ENCODE measurements at places on chromosomes 1 and 21. TPM values are rescaled to one million over a fixed set of nuclear protein-coding genes. Genes with fewer than 3 reads are reported as not detected.

DNA sequence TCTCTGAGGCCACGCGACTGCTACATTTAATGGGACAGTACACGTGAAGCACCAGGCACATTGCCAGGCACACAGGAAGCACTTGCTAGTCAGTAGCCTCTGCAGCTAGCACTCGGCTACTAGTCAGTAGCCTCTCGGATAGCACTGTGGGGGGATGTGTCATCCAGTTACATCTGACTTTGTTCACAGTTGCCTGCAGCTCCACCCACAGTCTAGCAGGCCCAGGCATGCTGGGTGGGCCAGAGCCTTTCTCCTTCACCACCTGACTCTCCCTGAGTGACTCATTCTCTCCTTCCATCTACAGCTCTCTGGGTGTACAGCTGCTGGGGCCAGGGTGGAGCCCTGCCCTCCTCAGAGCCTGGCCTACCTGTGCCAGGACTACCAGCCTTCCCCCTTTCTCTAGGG, 51.5 kb downstream of the PTPRF start:
- H3K27ac ChIP-seq: no peak overlapping the region
- no peaks in the 10 kb centered on the region for H3K27me3 ChIP-seq
- peaks cover 17% of the 10 kb centered on the region for H3K36me3 ChIP-seq
- DNase-seq: no peak
- H3K4me1 ChIP-seq: no peaks in the 10 kb centered on the region
- H3K4me3 ChIP-seq: no peak overlapping the region

The PLA2G2D gene
- not detected for total RNA-seq

GRCh38 chr1:115790356-115790755, 21.8 kb upstream of the CASQ2 start:
- H3K4me1 ChIP-seq: peaks cover 30% of the 10 kb centered on the region
- H3K36me3 ChIP-seq: peaks cover 16% of the 10 kb centered on the region
- DNase-seq: no peak
- no peaks in the 10 kb centered on the region for H3K27me3 ChIP-seq
- no peak overlapping the region for H3K4me3 ChIP-seq

The CNKSR1 gene
- total RNA-seq: 20.5 TPM

DNA sequence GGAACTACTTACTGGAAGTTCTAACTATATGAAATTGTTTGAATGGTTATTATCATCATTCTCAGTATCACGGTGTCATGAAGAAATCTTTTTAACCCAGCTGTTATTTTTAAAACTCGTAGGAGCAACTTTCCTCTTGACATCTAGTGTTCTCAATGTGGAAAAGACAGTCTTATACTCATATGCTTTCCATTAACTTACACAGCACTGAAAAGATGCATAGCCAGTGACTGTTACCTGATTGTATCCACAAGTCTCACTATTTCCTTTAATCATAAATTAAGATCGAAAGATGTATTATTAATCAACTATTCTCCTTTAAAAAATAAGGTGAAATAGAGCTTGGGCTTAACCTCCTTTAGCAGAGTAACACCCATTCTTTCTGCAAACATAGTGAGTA, 59.7 kb upstream of the TNFSF4 start:
- DNase-seq: no peak
- H3K27me3 ChIP-seq: no peaks in the 10 kb centered on the region
- no peak overlapping the region for H3K27ac ChIP-seq
- H3K4me1 ChIP-seq: peaks cover 4% of the 10 kb centered on the region
- no peak overlapping the region for H3K4me3 ChIP-seq

The ARHGAP29 gene
- total RNA-seq: 4.4 TPM

GRCh38 chr1:118116401-118116800, 68.6 kb downstream of the SPAG17 start:
- no peak overlapping the region for H3K27ac ChIP-seq
- H3K4me1 ChIP-seq: peaks cover 17% of the 10 kb centered on the region
- DNase-seq: no peak
- H3K36me3 ChIP-seq: no peaks in the 10 kb centered on the region

GRCh38 chr1:247747616-247748015, 325 bp downstream of the OR14A2 start:
- H3K27me3 ChIP-seq: no peaks in the 10 kb centered on the region
- H3K4me3 ChIP-seq: no peak overlapping the region
- no peak overlapping the region for H3K27ac ChIP-seq

The ETV3L gene
- total RNA-seq: 0.25 TPM

DNA sequence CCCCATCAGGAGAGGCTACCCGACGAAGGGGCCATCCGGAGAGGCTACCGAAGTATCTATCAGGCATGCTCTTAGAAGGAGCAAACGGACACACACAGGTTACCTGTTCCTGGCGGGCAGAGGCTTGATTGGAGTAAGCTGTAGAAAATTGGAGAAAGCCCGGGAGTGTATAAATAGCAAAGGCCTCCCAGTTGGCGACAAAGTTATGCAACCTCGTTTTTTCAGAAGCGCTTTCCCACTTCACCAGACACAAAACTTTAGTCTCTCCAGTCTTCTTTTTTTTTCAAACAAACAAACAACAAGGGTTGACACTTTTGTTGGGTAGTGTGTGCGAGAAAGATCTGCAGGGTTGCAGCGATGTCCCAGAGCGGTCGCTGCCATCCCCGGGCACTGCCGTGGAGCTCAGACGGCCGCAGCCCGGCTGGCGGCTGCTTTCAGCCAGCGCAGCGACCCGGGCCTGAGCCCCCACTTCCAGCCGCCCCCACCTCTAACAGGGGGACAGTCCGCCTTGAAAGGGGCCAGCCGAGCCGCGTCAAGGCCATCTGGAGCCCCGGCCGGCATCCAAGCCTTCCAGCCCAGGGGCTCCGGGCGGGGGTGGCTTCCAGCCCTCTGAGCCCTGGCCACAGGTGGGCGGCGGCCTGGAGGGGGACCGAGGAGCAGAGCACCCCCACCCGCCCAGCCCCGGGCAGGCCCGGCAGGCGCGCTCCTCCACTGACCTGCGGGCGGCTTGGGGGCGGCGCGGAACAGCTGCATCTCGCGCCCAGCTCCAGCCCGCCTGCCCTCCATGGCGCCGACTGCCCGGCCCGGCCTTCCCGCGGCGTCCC, 616 bp downstream of the MCOLN3 start:
- DNase-seq: peak; percentile 51
- no peaks in the 10 kb centered on the region for H3K36me3 ChIP-seq
- H3K4me3 ChIP-seq: peak overlapping the region; percentile 68
- H3K27me3 ChIP-seq: peaks cover 57% of the 10 kb centered on the region
- H3K27ac ChIP-seq: no peak overlapping the region
- H3K4me1 ChIP-seq: peaks cover 30% of the 10 kb centered on the region

The OR2T33 gene
- not detected for total RNA-seq

DNA sequence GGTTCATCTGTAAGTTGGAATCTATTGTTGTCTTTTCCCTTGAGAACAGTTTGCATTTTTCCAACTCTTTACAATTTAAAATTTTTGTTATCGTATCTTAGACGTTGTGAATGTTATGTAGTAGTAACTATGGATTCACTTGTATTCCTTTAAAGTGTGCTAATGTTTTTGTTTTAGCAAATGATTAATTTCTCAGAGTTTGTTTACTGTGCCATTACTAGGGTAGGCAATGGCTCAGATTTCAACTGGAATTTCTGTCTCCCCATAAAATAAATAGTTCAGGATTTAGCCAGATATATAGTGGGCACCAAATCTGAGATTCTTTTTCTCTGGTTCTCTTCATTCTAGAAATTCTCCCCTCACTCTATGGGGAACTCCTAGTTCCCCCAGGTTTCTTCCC, 896.5 kb downstream of the PLA2G4A start:
- no peak for DNase-seq
- no peak overlapping the region for H3K4me3 ChIP-seq
- no peaks in the 10 kb centered on the region for H3K4me1 ChIP-seq
- H3K27me3 ChIP-seq: no peaks in the 10 kb centered on the region

GRCh38 chr1:47507144-47507543, 69.3 kb downstream of the FOXD2 start:
- no peak for DNase-seq
- H3K27me3 ChIP-seq: peaks cover 82% of the 10 kb centered on the region
- H3K36me3 ChIP-seq: no peaks in the 10 kb centered on the region
- H3K4me3 ChIP-seq: peak overlapping the region; percentile 77
- no peak overlapping the region for H3K27ac ChIP-seq

The SPRR3 gene
- not detected for total RNA-seq

- no peak overlapping the region for H3K27ac ChIP-seq
- DNase-seq: no peak
- H3K4me1 ChIP-seq: no peaks in the 10 kb centered on the region
- H3K4me3 ChIP-seq: no peak overlapping the region
- H3K36me3 ChIP-seq: no peaks in the 10 kb centered on the region
These were observed 23.5 kb downstream of the ANGPTL1 start for GRCh38 chr1:178847396-178847849.

DNA sequence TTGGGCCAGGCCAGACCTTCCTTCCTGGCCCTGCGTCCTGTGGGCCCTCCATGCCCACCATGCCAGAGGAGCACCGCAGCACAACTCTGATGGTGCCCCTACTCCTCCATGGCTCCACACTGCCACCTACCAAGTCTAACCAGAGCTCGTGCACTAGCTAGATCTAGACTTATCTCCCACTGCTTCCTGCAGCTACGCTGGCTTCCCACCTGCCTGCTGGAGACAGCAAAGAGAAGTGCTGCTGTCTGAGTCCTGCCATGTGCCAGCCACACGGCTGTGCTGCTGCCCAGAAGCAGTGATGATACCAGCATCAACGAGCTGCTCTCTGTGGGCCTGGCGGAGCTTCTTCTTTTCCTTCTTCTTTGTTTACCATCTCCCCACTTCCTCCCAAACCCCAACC, 4.5 kb downstream of the GUCA2B start:
- no peaks in the 10 kb centered on the region for H3K36me3 ChIP-seq
- DNase-seq: no peak
- H3K4me3 ChIP-seq: no peak overlapping the region
- H3K4me1 ChIP-seq: no peaks in the 10 kb centered on the region
- no peaks in the 10 kb centered on the region for H3K27me3 ChIP-seq

DNA sequence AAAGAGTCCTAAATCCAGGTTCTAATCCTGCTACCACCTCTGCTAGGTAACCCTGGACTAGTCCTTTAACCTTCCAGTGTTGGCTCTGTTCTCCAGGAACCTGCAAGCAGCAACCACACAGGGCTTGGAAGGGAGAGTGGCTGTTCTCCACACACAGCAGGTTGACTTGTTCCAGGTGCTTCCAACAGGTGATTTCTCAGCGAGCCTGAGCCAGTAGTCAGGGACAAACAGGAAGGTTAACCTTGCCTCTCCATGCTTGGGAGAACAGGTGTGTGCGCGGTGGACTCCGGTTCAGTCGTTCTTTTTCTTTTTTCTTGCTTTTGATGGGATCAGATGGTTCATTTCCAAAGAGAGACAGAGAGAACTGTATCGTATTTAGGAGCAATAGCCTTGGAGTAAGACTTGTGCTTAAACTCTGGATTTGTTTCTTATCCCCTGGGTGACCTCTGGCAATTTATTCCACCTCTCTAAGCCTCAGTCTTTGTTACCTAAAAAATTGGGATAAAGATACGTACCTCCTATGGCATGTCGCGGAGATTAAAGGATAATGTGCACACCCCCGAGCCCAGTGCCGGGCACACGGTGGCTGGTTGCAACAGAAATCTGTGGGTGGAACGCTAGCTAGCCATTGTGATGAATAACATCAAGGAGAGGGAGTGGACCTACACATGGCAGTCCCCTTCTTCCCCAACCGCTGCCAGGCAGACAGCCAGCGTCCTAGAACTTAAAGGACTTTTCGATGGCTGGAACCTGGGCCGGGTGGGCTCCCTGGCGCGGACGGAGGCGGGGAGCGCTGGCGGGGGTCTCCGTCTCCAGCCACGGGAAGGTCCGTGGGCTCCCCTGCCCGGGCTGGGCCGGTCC, 583 bp upstream of the CACHD1 start:
- no peak overlapping the region for H3K27ac ChIP-seq
- H3K36me3 ChIP-seq: no peaks in the 10 kb centered on the region
- H3K4me3 ChIP-seq: peak overlapping the region; percentile 69
- H3K4me1 ChIP-seq: peaks cover 28% of the 10 kb centered on the region
- H3K27me3 ChIP-seq: peaks cover 24% of the 10 kb centered on the region

The TAS1R1 gene
- total RNA-seq: not detected

DNA sequence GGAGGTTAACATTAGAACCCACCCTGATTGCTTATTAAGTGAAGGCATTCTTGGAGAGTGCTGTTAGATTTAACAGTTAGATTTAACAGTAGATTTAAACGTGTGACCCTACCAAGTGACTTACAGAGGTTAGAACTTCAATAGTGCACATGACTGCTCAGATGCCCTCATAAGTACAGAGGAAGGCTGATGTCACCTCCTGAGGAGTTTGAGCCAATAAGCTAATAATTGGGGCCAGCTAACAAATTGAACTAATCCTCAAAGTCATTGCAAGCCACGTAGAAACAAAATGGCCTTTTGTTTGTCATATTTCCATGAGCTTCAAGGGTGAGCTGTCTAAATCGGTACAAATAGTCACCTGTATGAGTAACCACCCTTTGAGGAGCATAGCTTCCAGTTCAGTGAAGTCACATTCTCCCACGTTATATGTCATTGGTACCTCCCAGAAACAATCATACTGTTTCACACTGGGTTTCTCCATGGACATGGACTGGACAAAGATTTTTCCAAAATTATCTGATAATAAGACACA, 11.7 kb downstream of the AVPR1B start:
- no peak overlapping the region for H3K27ac ChIP-seq
- H3K36me3 ChIP-seq: no peaks in the 10 kb centered on the region
- no peaks in the 10 kb centered on the region for H3K4me1 ChIP-seq
- no peak for DNase-seq
- H3K27me3 ChIP-seq: no peaks in the 10 kb centered on the region

GRCh38 chr1:114750780-114751179, 7.0 kb downstream of the CSDE1 start:
- peaks cover 42% of the 10 kb centered on the region for H3K36me3 ChIP-seq
- H3K27me3 ChIP-seq: no peaks in the 10 kb centered on the region
- no peak for DNase-seq
- no peak overlapping the region for H3K27ac ChIP-seq
- H3K4me3 ChIP-seq: no peak overlapping the region

The CFAP45 gene
- total RNA-seq: 0.27 TPM

DNA sequence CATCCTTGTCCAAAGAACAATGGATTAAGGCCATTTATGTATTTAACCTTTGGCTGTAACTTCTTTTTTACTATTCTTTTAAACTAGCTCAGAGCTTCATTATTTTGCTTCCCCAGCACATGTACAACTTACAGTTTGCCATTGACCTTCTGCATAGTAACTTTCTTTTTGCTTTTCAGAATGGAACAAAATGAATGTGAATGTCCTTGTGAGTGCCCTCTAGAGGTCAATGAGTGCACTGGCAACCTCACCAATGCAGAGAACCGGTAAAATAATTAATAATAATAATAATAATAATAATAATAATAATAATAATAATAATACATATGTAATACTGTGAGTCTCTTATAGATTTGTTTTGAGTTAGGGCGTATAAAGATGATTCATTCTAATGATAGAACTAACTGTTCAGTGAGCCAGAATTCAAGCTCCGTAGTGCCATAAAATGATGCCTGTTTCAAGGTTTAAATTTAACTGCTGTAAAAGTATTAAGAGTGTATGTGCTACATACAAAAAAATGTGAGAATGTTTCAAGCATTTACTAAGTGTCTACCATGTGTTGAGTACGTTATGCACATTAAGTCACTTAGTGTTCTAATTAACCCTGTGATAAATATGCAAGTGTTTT, 69.0 kb upstream of the RAVER2 start:
- H3K27ac ChIP-seq: no peak overlapping the region
- no peaks in the 10 kb centered on the region for H3K27me3 ChIP-seq
- H3K4me1 ChIP-seq: no peaks in the 10 kb centered on the region
- DNase-seq: no peak

The HTR6 gene
- 1.2 TPM for total RNA-seq

GRCh38 chr1:96971849-96972602, 250.4 kb downstream of the PTBP2 start:
- DNase-seq: no peak
- H3K4me3 ChIP-seq: no peak overlapping the region
- no peaks in the 10 kb centered on the region for H3K27me3 ChIP-seq
- no peak overlapping the region for H3K27ac ChIP-seq
- no peaks in the 10 kb centered on the region for H3K4me1 ChIP-seq
- H3K36me3 ChIP-seq: no peaks in the 10 kb centered on the region
